ENCODE measurements at places on chromosomes 11 and 22.
A peak's percentile ranks its signal among the peaks of the same experiment; 100 is the strongest.

DNA sequence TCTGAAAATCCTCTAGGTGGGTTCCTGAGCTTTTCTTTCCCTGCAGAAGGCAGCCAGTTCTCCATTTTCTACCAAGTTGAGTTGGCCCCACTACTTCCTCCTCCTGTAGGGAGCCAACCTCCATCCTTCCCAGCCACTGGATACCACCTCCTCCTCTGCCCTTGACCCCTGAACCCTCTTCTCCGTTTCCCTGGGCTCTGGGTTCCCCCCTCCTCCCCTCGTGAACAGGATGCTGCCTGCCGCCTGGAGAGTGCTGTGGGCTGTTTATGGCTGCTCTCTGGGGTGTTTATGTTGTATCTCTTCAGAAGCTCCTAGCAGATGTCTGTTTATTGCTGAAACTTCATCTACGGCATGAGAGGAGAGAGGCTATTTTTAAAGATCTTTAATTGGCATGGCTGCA lies 8.6 kb downstream of the MICAL2 start:
- no peak for DNase-seq

- DNase-seq, result no peak
These were observed 846.2 kb downstream of the BRD1 start for GRCh38 chr22:48981371-48982061.

GRCh38 chr22:30031764-30032455 lies 48.4 kb upstream of the HORMAD2 start:
- no peak for DNase-seq

DNA sequence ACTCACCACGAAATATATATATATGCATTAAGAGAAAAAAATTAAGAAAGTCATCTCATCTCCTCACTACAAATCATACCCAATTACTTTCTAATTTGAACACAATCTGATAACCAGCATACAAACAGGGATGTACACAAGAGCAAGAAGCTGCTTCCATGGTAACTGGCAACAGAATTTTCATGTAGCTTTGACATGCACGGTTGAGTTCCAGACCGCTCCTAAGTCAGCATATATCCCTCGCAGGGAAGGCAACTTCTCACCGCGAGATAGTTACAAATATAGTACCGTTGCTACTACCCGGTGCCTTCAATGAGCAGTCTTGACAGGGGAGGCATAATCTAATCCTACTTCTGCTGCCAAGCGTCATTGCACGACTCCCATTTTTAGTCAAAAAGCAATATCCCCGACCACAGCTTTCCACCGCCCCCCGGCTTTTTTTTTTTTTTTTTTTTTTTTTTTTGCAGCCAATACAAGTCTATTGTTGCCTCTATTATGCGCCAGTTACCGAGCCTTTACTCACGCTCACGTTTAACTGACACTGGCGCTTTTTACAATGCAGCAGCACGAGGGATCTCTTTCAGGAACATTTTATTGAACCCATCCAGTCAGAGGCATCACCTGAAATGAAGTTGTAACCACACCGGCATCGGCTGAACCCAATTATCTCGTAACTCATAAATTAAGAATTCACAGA lies 2.2 kb downstream of the CADM1 start:
- no peak for DNase-seq

DNA sequence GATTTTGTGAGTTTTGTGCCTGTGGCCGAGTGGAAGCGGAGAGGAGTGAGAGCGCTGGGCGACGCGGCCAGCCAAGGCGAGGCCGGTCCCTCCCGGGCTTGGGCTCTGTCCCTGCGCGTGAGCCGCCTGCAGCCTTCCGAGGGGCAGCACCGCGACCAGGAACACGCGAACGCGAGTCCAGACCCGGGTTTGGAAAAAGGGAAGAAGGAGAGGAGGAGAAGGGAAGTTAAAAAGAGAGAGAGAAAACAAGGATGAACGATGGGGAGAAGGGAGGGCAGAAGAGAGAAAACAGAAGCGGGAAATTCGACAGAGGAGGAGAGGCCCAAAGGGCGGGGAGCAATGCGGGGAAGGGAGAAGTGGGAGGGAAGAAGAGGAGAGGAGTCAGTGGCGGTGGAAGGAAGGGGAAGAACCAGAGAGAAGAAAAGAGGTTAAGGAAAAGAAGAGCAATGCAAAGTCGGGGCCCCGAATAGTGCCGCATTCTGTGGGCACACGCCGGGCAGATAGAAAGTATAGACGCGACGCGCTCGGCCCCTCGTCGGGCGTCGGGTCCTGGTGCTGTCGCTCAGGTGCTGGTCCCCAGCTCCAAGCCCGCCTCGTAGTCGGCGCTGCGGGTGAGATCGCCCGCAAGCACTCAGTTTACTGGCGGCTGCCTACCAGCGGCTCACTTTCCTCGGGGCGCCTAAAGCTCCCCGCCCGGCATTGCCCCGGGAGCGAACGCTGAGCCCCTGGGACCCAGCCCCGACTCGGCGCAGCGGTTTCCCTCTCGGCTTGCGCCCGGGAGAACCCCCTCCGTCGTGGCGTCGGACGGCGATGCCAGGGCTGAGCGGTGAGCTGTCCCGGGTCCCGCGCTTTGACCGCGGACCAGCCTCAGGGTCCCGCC lies 2.8 kb upstream of the BARX2 start:
- no peak for DNase-seq

DNA sequence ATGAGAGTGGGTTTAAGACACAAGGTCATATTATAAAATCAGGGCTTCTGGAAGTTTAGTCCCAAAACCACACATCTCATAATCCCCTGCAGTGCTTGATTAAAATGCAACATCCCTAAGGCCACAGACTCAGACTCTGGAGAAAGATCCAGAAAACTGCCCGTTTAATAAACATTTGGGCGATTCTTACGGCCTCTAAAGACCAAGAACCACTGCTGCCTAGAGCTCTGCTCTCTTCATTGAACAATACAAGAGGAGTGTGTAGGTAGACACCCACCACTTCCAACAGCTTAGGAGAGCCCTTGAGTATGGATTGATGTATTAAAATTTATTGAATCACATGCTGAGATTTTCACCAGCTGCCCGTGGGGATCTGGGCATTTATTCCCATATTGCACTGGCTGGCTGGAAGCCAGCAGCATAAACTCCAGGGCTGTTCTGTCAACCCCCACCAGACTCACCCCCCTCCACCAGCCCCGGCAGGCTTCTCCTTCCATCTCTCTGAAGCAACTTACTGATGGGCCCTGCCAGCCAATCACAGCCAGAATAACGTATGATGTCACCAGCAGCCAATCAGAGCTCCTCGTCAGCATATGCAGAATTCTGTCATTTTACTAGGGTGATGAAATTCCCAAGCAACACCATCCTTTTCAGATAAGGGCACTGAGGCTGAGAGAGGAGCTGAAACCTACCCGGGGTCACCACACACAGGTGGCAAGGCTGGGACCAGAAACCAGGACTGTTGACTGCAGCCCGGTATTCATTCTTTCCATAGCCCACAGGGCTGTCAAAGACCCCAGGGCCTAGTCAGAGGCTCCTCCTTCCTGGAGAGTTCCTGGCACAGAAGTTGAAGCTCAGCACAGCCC lies 749 bp upstream of the BEST1 start:
- no peak for DNase-seq

- DNase-seq, result no peak
These were observed 66.7 kb downstream of the DSCAML1 start for GRCh38 chr11:117730208-117730800.

DNA sequence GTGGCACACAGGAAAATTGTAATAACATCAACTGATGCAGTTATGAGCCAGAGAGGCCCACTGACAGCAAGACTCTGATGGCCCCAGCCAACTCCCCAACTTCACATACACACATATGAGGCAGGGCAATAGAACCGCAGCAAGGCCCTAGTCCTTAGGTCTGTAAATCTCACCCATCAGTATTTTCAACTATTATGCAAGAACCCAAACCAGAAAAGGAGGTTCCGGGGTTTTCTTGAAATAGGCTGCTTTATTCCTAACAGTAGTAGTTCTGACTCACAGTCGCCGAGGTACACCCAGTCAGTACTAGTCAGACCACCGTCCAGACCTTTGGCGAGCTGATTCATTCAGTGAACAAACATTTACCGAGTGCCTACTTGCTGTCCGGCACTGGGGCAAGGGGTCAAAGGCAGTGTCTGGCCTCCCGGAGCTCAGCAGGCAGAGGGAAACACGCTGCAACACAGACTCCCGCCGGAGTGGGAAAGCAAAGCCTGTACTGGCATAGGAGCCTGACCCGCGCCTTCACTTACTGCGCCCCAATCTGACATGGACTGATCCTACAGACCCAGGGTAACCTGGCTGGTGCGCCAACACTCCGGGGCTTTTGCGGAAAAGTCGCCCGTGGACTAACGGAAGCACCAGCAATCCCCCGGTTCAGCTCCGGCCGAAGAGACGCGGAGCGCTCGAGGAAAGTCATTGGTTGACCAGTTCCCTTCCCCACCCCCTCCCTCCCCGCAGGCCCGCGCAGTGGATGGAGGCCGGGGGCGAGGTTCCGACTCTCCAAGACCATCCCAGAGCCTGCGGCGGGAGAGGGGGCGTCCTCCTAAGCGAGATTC lies 1.3 kb downstream of the PLEKHA7 start:
- no peak for DNase-seq

- DNase-seq, result no peak
These were observed 26.2 kb upstream of the POGLUT3 start for GRCh38 chr11:108524422-108524821.

GRCh38 chr22:23180301-23180892 lies at the start of gene BCR:
BCR (plus strand) TSS chr22:23180509; CDS start chr22:23180961, 452 bp downstream.
- peak; percentile 48 for DNase-seq

- DNase-seq, result no peak
These were observed 125.4 kb downstream of the CASP12 start for GRCh38 chr11:104772806-104773241.

GRCh38 chr11:102591160-102591718 lies 33.9 kb downstream of the MMP20 start:
- no peak for DNase-seq

- DNase-seq, result no peak
These were observed 191.4 kb downstream of the DBX1 start for GRCh38 chr11:19968860-19969259.

DNA sequence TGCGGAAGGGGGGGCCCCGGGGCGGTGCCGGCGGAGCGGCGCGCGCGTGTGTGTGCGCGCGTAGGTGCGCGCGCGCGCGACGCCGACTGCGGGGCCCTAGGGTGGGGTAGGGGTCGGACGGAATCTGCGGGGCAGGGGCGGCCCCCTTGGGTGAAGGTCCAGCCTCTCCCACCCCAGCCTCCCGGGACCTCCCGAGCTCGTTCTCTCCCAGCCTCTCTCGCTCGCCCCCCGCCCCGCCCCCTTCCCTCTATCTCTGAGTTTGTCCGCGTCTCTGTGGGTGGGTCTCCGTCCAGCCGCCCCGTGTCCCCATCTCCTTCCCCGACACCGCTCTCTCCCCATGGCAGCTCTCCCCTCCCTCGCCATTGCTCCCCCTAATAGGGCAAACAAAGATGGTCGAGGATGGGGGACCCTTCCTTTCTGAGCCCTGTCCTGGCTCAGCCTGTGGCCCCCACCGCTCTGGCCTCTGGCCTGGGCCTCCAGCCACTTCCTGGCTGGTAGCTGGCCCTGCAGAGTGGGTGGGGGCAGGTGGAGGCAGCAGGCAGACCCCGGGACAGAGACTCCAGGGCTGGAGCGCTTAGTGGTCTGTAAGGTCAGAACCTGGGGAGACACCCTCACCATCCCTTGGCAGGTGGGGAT lies 33.0 kb upstream of the PRR5 start:
- no peak for DNase-seq

DNA sequence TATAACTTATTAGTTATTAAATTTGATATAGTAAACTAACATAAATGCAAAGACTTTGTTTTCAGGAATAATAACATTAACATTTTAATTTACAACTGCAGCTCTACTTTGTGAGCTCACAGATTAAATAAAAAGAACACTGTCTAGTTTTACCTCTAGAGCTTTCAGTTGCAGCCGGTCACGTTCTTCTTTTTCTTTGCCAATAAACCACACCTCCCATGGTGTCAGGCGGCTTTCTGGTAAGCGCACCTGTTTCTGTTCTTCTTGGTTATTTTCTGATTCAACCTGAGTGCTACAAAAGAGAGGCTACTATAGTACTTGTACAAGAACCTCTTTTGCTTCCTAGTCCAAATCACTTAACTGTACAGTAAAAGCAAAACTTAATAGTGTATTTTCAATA lies 5.8 kb downstream of the CCDC34 start:
- no peak for DNase-seq

GRCh38 chr11:7418061-7418460 lies 67.2 kb upstream of the OLFML1 start:
- DNase-seq, result no peak

GRCh38 chr22:50012211-50013181 lies at the start of gene IL17REL:
IL17REL (minus strand) TSS chr22:50012765; CDS start chr22:50012646, 119 bp downstream.
- DNase-seq, result no peak

- no peak for DNase-seq
These were observed 713.1 kb upstream of the ARHGAP42 start for GRCh38 chr11:99973993-99974392.

- DNase-seq, result no peak
These were observed 116.7 kb downstream of the MICAL3 start for GRCh38 chr22:17907748-17908051.

DNA sequence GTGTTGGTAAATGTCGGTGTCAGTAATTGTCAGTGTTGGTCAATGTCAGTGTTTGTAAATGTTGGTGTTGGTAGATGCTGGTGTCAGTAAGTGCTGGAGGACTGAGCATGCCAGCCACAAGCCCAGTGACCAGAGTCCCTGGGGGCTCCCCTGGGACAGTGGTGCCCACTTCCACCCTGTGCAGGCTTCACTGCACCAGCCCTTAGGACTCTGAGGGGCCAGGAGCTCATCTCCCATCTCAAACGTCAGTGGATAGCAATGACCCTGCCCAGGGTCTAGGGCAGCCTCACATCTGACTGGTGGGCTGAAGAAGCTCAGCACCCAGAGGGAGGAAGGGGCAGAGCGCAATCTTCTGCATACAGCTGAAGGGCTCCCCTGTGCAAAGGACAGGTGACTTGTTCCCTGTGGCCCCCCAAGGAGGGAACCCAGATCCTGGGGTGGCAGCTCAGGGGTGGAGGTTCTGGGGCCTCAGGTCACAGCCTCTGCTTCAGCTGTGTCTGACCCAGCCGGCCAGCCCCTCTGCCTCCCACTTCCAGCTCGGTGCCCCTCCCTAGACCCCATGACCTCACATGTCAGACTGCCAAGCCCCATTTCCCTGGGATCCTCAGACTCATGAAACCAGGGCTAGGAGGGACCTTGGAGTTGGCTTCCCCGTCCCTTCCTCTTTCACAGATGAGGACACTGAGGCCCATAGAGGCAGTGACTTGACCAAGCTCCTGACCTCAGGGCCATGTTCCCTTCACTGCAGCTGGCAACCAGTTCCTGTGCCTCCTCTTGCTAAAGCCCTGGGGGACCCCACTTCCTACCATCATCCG lies 138.4 kb downstream of the CRYBB2 start:
- DNase-seq, result no peak

DNA sequence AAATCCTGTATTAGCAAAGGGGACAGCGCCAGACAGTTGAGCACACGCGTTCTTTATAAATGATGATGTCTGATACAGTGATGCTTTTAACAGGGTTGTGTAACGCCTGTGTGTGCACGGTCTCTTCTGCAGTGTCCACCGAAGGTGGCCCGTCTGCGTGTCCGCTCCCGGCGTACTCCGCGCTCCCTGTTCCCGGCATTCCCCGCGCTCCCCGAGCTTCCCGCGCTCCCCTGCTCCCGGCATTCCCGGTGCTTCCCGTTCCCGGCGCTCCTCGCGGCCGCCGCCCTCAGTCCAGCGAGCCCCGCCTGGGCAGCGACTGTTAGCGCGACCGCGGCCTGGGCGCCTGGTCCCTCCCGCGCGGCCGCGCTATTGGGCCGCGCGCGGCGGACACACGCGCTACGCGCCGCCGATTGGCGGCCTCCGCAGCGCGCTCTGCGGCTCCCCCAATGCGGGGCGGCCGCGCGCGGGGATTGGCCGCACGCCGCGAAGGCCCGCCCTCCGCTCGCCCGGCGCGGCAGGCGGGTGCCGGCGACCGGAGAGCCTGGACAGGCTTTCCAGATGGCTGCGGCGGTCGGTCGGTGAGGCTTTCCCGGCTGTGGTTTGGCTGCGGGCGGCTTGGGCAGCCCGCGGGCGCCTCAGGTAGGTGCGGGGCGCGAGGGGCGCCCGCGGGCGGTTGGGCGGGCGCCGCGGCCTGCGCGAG lies at the start of gene DGCR8:
DGCR8 (plus strand) TSS at position 497 of the 700 bp plus-strand sequence. CDS start 5,723 bp downstream, outside the sequence.
- peak; percentile 68 for DNase-seq
